ENCODE measurements at places on chromosomes 4 and X.

DNA sequence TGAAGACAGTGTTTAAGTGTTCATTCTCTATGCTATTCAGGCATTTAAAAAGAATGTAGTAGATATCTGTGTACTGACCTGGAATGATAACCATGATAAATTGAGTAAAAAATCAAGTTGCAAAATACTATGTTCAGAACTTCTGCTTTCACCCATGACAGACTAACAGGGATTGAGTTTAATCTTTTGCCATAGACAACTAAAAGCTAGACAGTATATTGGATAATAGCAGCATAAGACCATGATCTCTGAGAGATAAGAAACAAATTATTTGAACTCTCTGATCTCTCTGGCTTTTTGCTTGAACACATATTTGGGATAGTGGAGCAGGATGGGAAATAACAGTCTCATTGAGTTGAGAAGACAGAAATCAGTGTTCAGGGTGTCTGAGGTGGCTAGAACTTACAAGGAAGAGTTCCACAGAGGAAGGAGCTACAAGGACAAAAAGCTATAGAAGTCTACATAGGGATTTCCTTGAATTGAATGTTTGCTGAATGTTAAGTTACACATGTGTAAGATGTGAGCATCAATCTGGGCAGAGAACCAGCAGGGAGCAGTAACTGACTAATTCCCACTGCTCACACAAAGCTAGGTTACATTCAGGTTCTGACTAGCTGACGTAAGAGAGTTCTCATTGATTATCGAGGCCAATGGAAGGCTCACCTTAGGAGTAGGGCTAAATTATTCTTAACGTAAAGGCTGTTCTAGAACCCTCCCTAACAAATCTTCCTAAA is 60.4 kb downstream of the SLC30A9 start:
- peak; percentile 2 for DNase-seq

- DNase-seq, result peak; percentile 3
These were observed 87.4 kb downstream of the CBLL2 start for GRCh38 chrX:22360129-22360528.

- no peak for DNase-seq
These were observed 64.9 kb downstream of the ANKRD17 start for GRCh38 chr4:73193659-73194058.

DNA sequence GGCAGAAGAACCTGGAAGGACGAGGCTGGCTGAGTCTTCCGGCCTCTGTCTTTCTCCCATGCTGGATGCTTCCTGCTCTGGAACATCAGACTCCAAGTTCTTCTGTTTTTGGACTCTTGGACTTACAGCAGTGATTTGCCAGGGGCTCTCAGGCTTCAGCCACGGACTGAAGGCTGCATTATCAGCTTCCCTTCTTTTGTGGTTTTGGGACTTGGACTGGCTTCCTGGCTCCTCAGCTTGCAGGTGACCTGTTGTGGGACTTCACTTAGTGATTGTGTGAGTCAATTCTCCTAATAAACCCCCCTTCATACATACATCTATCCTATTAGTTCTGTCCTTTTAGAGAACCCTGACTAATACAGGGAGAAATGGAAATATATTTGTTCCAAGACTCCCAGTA is 265.8 kb downstream of the PCDH18 start:
- no peak for DNase-seq

- no peak for DNase-seq
These were observed 158.8 kb downstream of the PPARGC1A start for GRCh38 chr4:23730998-23731397.

GRCh38 chr4:176841711-176842112 is 49.0 kb upstream of the VEGFC start:
- DNase-seq, result peak; percentile 80

GRCh38 chr4:185093603-185094002 is 49.5 kb upstream of the SLC25A4 start:
- no peak for DNase-seq
